Activated CD4-positive, alpha-beta T cell treated with anti-CD3 and anti-CD28 coated beads, Interleukin-2, amount 50 U/mL, for 4 hours (primary cell): ENCODE measurements at places on chromosomes 5 and 9.
A peak's percentile ranks its signal among the peaks of the same experiment; 100 is the strongest.

GRCh38 chr9:13113216-13113615, 166.3 kb downstream of the MPDZ start:
- no peak for DNase-seq

- DNase-seq = no peak
These were observed 73.0 kb downstream of the MRPS27 start for GRCh38 chr5:72246954-72247442.

GRCh38 chr5:124524552-124525232, 221.7 kb downstream of the ZNF608 start:
- DNase-seq = no peak

- DNase-seq = no peak
These were observed 71.2 kb downstream of the ZCCHC7 start for GRCh38 chr9:37191403-37192089.

- DNase-seq = no peak
These were observed 12.8 kb upstream of the SLC25A51 start for GRCh38 chr9:37916471-37917312.

DNA sequence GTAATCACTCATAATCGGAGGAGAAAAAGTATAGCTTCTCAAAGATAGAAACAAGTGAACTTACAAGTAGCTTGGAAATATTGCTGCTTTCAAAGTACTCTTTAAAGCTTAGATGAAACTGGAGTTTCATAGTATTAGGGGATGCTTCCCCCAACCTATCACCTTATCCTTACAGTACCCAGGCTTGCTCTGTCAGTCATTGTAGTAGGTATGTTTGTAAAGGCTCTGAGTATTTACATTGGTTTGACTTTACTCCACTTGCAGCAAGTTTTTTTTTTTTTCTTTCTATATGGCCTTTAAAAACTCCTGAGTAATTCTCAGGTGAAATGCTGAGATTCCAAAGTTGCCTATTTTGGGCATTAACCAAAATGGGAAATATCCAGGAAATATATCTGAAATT, 84.8 kb downstream of the CD180 start:
- DNase-seq = no peak

GRCh38 chr9:127853312-127854183, 910 bp downstream of the ENG start:
- DNase-seq = no peak

DNA sequence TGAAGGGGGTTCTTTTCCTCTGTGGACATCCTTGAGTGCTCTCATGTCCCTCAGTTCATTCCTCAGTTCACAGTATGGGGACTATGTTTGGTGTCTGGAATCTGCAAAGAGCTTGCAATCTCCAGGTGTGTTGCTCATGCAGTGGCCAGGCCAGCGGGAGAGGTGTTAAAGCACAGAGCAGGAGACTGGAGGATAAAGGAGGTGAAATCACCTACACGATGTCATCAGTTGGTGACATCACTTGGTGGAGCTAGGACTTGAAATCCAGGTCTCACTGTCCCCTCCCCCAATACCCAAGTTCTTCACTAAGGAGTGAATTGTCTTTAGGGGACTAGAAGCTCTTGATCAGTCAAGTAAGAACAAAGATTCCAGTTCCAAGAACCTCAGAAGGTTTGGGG, 197.3 kb upstream of the ZNF618 start:
- DNase-seq = no peak

- DNase-seq = no peak
These were observed 978 bp upstream of the ADCY2 start for GRCh38 chr5:7394889-7395431.

- no peak for DNase-seq
These were observed 2372.2 kb upstream of the WWC1 start for GRCh38 chr5:165919196-165919595.

DNA sequence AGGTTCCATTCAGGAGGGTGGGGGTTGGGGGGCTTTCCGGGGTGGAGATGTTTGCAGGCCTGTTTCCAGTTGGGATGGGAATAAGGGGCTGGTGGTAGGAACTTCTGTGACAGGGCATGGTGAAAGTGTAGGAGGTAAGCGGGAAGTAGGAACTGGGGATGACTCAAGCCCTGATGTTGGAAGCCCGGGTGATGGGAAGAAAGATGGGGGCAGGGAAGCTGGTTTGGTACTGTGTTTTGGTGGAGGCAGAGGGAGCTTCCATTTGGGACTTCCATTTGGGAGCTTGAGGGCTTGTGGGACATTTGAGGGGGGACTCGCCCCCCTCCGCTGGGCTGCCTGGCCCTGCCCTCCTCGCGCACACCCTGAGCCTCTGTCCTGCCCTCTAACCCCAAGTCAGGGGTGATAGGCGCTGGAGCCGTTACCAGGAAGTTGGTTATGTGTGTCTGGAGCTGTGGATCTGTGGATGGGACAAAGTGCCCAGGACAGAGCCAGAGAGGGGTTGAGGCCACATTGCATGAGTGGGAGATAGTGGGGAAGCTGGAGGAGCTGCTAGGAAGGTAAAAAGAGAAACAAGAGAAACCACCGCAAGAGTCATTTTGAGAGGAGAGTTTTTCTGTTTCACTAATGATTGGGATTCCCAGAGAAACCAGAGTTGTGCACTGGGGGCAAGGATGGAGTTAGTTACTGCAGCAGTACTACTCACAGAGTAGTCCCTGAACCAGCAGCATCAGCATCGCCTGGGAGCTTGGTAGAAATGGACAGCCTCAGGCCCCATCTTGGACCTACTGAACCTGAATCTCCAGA, 6.6 kb downstream of the RGS14 start:
- no peak for DNase-seq

DNA sequence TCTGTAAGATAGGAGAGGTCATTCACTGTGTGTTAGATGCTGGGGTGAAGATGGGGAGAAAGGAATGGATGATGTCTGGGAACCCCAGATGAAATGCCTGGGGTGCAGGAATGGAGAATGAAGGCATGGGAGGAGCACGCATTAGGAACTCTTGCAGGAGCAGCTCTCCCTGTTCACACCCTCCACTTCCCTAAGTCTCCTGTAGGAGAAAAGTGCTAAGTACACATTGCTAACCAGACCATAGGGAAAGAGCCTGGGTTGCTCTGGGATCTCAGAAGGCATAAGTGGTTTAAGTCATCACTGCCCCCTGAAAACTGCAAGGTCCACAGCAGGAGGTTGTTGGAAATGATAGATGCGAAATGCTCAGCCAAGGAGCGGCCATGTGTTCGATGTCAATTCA, 163.1 kb downstream of the SEC61B start:
- DNase-seq = no peak

- no peak for DNase-seq
These were observed 726.1 kb downstream of the BRINP1 start for GRCh38 chr9:118643118-118643517.

GRCh38 chr9:91328186-91328585, 33.5 kb downstream of the AUH start:
- DNase-seq = no peak

DNA sequence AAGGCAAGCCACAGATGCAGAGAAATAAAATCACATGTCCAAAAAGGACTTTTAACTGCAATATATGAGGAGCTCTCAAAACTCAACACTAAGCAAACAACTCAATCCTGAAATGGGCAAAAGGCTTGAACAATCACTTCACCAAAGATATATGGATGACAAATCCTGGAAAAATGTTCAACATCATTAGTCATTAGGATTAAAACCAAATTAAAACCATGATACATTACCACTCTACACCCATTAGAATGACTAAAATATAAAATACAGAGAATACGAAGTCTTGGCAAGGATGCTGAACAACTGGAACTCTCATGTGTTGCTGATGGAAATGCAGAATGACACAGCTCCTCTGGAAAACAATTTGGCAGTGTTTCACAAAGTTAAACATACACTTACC, 277.4 kb downstream of the TLE1 start:
- no peak for DNase-seq

GRCh38 chr9:20693068-20693467, 9.0 kb downstream of the FOCAD start:
- DNase-seq = no peak

- peak; percentile 13 for DNase-seq
These were observed 150.1 kb downstream of the OSTF1 start for GRCh38 chr9:75238311-75238976.

DNA sequence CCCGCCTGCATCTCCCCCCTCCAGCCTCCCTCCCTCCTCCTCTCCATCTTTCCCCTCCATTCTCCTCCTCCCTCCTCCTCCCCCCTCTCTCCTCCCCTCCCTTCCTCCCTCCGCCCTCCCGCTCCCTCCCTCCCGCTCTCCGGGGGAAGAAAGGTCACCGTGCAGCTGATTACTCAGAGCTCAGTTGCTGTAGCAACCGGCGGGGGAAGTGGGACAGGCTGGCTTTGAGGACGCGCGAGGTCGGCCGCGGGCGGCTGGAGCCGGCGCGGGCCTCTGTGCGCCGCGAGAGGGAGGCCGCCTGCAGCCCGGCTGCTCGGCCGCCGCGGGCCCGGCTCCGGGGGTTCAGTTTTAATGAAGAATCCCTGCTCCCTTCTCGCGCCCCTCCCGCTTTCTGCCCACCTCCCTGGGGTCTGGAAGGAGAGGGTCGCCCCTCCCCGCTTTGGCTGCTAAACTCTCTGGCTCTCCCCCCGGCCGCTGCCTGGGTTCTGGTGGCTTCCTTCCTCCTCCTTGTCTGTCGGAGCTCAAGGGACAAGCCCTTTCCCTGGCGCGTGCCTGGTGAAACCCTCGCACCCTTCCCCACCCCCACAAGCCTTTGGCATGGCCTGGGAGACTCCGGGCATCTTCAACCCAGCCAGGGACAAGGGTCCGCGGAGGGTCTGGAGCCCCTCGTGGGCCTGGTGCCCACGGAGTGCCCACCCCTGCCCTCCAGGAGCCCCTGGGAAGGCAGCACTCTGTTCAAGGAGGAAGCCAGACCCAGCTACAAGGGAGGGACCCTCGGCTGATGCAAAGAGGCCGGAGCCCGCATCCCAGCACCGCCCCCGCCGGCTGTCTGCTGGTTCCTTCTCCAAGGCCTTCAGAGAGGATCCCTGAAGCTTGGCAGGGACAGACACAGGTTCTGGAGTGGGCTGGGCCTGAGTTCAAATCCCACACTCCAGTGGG, 160.3 kb downstream of the C9orf50 start:
- DNase-seq = peak; percentile 85

DNA sequence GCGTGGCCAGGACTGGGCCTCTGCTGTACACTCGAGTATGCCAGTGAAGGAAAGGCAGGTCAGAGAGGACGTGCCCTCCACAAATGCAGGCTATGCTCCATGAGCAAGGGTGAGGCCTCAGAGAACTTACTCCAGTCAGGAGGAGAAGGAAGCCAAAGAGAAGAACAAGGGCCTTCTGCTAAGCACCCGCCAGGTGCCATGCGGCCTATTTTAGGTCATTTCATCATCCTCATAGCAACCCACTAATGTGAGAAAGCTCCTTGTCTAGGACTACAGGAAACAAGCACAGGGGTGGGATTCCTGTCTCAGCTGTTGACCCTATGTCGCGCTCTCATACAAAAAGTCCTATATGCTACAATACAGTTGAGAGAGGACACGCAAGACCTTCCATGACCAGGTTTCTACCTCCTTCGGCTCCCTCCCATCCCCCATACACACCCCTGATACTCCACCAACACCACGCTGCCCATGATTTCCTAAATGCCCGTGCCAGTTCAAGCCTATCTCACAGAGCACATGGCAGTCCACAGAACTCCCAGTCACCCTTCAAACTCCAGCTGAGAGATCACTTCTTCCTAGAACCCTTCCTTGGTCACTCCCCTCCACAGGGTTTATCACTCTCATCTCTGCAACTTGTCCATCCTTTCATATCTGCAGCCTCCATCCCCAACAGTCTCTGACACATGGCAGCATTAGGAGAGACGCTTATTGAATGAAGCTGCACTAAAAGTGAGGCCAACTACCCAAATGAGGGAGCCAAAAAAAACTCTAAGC, 26.8 kb downstream of the PSMB7 start:
- DNase-seq = no peak

- no peak for DNase-seq
These were observed 2.2 kb downstream of the NR2F1 start for GRCh38 chr5:93585041-93585766.

DNA sequence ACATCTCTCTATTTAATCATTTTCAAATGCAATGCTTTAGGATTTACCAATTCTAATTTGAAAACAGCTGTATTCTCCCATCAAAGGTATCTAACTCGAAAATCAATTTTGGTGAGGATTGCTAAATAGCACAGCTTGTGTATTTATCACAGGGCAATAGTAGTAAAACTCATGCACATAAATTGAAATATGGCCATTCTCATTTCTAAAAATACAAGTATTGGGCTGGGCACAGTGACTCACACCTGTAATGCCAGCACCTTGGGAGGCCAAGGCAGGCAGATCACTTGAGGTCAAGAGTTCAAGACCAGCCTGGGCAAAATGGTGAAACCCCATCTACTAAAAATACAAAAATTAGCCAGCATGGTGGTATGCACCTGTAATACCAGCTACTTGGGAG, 164.8 kb upstream of the RASA1 start:
- no peak for DNase-seq

- DNase-seq = no peak
These were observed 2.8 kb downstream of the SMIM33 start for GRCh38 chr5:139473565-139473964.

DNA sequence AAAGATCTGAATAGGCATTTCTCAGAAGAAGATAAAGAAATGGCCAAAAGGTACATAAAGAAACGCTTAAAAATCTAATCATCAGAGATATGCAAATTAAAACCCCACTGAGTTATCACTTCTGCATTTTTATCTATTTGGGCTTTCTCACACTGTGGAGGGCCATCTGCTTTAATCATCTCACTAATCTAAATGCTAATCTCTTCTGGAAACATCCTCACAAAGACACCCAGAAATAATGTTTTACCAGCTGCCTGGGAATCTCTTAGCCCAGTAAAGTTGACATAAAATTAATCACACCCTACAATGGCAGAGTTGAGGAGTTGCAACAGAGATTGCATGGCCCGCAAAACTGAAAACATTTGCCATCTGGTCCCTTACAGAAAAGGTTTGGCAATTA, 407.9 kb upstream of the CYLC2 start:
- DNase-seq = no peak

DNA sequence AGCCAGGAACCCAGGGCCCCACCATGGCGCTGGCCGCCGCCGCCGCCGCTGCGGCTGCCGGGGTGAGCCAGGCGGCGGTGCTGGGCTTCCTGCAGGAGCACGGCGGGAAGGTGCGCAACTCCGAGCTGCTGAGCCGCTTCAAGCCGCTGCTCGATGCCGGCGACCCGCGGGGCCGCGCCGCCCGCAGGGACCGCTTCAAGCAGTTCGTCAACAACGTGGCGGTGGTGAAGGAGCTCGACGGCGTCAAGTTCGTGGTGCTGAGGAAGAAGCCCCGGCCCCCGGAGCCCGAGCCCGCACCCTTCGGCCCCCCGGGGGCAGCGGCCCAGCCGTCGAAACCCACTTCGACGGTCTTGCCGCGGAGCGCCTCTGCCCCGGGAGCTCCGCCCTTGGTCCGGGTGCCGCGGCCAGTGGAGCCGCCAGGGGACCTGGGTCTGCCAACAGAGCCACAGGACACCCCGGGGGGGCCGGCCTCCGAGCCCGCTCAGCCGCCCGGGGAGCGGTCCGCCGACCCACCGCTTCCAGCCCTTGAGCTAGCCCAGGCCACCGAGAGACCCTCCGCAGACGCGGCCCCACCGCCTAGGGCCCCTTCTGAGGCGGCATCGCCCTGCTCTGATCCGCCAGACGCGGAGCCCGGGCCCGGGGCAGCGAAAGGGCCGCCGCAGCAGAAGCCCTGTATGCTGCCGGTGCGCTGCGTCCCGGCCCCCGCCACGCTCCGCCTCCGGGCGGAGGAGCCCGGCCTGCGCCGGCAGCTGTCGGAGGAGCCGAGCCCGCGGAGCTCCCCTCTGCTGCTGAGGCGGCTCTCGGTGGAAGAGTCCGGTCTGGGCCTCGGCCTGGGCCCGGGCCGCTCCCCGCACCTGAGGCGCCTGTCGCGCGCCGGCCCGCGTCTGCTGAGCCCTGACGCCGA, 749 bp downstream of the SOWAHA start:
- no peak for DNase-seq
